ENCODE measurements at places on chromosomes 3 and 15.

DNA sequence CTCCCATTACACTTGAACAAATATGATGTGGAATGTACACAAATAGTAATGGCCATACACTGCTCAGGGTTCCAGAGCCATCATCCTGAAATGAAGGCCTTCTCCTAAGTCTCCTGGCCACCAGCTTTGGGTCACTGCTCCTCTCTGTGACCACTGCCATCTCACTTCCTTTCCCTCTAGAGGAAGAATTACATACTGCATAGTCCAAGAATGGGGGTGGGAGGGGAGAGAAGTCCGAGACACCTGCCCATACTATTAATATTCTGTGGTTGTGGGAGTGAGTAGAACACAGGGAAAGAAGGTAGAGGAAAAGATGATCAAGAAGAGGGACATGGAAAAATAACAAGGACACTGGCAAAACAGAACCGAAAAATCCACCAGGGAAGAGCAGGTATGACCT is 20.6 kb downstream of the ETV5 start:
- no peak for DNase-seq

GRCh38 chr3:156817646-156818272 is 8.4 kb upstream of the LEKR1 start:
- no peak for DNase-seq

DNA sequence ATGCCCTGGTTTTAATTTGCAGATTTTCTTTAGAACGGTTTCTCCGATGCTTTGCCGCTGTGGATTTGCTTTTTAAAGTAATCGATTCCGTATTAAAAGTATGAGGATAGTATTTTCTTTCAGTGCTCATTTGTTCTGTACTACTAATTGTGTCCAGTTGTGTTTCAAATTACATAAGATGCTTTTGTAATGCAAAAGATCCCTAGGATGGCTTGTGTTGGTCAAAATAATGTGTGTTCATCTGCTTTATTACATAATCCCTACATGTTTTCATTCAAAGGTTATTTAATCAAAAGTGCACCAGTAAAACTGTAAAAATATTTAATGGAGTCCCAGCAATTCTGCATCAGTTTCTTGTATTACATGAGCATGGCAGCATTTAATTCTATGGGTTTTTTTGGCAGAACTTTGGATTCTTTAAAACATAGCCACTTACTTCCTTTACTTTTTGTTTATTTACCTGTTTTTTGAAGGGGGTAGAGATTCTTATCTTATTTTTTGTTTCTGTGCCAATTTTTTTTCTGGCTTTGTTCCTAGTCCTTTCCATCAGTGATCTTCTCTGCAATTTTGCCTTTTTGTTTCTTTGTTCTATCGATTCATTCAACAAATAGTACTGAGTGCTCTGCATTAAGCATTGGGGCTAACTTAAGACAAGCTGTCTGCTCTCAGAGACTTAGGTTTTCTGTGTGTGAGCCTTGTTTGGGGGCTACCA is 352.8 kb downstream of the LRTM1 start:
- no peak for DNase-seq

- no peak for DNase-seq
These were observed 261.8 kb upstream of the IGF1R start for GRCh38 chr15:98386561-98386960.

DNA sequence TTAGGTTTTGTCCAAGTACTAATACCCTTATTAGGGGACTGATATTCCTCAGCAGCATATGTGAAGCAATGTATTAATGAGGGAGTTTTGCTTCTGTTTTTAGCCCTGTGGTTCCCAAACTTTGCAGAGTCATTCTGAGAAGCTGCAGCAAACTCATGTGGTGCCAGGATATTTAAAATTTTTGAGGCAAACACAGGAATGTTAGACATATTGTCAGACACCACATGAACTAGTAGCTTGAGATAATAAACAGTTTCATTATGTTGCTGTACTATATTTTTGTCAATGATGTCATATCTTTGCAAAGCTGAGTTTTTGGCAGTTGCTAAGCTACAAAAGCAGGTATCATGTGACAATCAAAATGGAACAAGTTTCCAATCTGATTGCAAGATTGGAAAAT is 36.6 kb downstream of the ATP6V1A start:
- no peak for DNase-seq

GRCh38 chr3:143901105-143901504 is 52.8 kb upstream of the SLC9A9 start:
- DNase-seq, result no peak

DNA sequence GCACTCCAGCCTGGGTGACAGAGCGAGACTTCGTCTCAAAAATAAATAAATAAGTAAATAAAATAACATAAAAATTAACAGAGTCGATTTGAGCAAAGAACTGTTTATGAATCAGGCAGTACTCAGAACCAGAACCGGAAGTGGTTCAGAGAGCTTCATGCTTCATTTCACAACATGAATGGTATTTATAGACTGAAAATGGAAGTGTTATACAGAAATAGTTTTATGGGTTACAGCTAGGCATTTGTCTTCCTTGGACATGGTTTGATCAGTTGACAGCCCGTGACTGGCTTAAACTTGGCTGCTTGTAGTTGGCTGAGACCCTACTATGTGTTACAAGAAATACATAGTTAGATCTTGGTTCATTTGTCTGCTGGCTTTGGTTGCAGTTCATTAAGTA is 216.0 kb upstream of the MCTP2 start:
- DNase-seq, result no peak

- DNase-seq, result no peak
These were observed 150.1 kb downstream of the UACA start for GRCh38 chr15:70613271-70613670.

DNA sequence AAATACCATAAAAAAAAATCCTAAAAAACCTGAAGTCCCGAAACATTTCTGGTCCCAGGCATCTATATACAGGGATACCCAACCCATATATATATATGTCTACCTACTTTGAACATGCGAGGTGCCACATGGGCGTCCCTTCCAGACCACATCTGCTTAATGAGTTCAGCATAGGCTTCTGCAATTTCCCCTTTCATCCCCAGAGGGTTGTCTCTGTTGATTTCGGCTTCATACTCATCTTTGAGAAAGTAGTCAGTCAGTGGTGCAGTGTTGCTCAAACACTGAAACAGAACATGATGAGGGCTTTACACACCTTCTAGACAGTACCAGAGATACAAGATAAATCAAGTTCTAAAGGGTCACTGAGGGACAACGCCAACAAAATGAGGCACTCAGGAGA is 28.6 kb upstream of the C3orf62 start:
- no peak for DNase-seq

- DNase-seq, result no peak
These were observed 8.9 kb upstream of the SEMA5B start for GRCh38 chr3:123036352-123037014.

- DNase-seq, result no peak
These were observed 18.0 kb downstream of the SCG5 start for GRCh38 chr15:32659340-32660155.

- DNase-seq, result no peak
These were observed 289.2 kb downstream of the ROBO1 start for GRCh38 chr3:79478620-79479019.

- DNase-seq, result no peak
These were observed 694.8 kb upstream of the NR2F2 start for GRCh38 chr15:95635666-95636065.

- DNase-seq, result peak; percentile 62
These were observed 408 bp downstream of the WDR82 start for GRCh38 chr3:52277972-52278509.

DNA sequence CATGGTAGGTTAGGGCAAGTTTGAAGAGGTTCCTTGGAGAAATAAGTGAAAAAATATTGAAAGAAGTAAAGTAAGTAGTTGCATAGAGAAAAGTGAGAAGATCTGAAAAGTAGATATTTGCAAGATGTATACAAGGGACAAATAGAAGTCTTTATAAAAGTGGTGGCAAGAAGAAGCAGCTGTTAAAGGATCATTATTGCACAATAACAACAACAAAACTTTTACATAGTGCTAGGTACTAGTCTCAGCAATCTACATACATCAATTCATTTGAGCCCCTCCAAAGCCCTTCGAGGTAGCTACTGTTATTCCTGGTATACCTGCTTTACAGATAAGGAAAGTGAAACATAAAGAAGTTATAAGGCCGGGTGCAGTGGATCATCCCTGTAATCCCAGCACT is 239.6 kb downstream of the MEIS2 start:
- DNase-seq, result no peak

DNA sequence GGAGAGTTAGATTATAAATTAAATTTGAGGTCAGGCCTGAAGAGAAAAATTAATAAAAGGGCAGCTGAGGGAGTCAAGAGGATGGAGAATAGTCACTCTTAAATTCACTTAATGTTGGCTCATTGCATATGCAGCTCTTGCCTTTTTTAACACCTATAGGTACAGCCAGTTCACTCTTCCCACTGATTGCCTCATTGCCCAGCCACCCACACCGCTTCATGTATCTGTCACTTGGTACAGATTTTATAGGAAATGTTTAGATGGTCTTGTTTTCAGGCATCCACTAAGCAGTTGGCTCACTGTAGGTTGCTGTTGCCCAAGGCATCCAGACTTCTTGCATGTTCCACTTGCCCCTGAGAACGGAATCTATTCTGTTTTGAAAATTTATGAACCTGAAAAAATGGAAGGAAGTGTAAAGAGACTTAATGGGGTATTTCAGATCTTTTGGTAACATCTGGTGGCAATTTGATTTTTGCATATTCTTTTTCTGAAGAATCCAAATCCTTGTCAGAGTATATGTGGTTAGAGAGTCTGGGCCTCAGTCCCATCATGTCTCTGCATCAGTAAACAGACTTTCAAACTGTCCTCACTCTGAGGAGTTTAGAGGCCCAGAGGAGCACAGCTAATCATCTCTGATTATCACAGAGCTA is 151.9 kb downstream of the RBPMS2 start:
- DNase-seq, result no peak

DNA sequence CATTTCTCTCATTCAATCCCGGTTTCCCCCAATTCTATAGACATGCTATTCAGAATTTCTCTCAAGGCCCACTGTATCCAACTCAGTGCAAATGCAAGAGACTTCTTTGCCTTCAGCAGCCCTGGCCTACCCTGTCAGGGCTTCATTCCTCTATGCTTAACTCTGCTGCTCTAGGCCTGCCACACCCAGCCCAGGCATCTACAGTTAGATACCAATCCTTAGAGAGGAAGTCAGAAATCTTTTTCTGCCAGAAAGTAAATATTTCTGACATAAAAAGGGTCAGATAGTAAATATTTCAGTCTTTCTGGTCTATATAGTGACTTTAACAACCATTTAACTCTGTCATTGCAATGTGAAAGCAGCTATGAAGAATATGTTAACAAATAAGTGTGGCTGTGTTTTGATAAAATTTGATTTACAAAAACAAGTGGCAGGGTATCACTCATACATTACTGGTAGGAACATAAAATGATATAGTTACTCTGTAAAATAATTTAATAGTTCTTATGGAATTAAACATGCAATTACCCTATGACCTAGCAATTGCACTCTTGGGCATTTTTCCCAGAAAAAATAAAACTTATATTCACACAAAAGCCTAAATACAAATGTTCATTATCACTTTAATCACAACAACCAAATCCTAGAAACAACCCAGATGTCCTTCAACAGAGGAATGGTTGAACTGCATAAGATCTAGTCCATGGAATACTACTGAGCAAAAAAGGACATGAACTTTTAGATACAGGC is 942.0 kb downstream of the SQOR start:
- DNase-seq, result no peak

DNA sequence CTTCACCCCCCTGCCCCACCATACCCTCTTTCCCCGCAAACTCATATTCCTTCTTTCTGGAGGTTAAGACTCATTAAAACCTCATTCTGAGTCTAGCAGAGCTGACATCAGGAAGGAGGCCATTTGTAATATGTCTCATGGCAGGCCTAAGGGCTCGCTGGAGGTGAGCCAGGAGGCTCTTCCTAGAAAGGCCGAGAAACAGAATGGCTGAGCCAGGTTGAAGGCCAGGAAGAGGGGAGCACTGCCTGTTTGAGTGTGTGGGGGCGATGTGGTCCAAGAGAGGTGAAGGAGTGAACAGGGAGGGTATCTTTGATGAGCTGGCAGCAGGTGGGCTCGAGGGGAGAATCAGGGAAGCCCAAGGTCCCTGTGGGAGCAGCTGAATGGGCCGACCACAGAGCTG is 317.3 kb downstream of the TLE3 start:
- DNase-seq, result no peak
